ENCODE measurements at places on chromosomes 16 and 17.

GRCh38 chr16:25270577-25270976 is 12.9 kb upstream of the ZKSCAN2 start:
- DNase-seq, result no peak

DNA sequence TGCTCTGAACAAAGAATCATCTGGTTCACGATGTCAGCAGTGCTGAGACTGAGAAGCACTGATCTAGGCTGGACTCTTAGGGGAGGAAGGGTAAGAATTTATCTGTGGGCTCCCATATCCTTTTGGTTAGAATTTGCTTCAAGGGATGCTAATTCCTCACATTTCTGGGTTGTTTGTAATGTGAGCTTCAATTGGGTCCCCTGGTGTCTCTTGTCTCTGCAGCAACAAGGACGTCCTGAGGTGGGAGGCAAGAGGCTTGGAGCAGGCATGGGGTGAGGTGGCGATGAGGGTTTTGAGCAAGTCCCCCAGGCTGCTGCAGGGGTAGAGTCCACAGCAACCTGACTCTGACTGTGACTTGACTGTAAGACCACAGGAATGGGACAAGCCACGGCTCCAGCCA is 213.8 kb upstream of the NLRP1 start:
- no peak for DNase-seq

- no peak for DNase-seq
Measured at GRCh38 chr17:49989518-49989880, 5.5 kb downstream of the DLX3 start.

- DNase-seq, result no peak
Measured at GRCh38 chr16:67252609-67253497, 4.1 kb downstream of the SLC9A5 start.

GRCh38 chr17:35734396-35734795 is 3.0 kb downstream of the RASL10B start:
- no peak for DNase-seq

- no peak for DNase-seq
Measured at GRCh38 chr17:32297860-32298259, 32.2 kb downstream of the RHBDL3 start.

DNA sequence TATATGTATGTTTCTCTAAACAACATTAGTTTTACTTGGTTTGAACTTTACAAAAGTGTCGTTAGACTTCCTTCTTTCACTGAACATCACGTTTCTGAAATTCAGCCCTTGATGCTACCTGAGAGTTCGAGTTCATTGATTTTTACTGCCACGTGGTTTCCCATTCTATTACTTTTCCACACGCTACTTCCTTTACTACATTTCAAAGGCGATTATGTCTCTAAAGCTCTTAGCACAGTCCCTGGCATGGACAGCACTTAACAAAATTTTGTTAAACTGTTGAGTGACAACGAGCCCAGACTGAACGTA is 15.9 kb upstream of the ARHGAP17 start:
- DNase-seq, result no peak

DNA sequence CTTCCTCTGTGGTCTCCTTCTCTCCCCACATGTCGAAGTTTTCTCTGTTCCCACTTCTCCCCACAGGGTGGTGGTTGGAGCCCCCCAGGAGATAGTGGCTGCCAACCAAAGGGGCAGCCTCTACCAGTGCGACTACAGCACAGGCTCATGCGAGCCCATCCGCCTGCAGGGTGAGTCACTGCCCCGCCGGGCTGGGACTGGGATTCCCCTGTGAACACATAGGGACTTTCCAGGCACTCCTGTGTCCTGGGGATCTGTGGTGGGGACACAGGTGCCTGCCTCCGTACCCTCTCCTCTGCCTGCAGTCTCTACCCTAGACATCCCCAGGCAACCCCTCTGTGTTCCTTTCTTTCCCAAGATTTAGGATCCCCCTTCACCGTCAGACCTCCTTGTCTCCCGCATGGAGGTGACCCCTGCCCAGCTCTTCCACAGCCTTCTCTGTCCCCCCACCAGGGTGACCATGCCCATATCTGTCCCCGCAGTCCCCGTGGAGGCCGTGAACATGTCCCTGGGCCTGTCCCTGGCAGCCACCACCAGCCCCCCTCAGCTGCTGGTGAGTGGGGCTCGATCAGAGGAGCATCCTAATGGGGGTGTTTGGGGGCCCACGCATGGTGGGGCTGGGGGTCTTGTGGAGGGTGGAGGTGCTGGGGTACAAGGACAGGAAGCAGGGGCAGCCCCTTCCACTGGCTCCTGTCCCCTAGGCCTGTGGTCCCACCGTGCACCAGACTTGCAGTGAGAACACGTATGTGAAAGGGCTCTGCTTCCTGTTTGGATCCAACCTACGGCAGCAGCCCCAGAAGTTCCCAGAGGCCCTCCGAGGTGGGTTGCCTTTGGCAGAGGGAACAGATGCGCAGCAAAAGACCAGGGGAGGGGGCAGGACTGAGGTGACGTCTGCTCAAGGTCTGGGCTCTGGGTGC is 5.8 kb downstream of the ITGAM start:
- DNase-seq, result peak; percentile 55

DNA sequence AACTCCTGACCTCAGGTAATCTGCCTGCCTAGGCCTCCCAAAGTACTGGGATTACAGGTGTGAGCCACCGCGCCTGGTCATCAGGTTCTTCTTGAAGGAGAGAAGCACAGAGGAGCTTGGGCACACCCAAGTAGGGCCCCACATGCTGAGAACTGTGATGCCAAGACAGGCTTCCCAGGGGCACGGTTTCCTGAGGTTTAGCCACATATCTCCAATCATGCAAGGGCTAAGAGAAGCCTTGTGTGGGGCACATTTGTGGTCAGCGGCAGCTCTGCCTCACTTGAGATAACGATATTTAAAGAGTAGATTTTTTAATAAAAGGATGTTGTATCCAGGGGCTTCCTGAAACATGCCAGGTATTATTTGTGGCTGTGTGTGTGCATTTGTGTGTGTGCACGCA is 46.9 kb downstream of the CUEDC1 start:
- no peak for DNase-seq

GRCh38 chr17:45971698-45972141 is 27.3 kb upstream of the STH start:
- DNase-seq, result no peak

- DNase-seq, result peak; percentile 99
Measured at GRCh38 chr16:72093448-72094265, at the start of the genes DHX38 and TXNL4B. Gene DHX38 (plus strand): TSS chr16:72093847. CDS start chr16:72096158, 2,311 bp downstream. Gene TXNL4B (minus strand): TSS chr16:72093620. CDS start chr16:72090749, 2,871 bp downstream.

GRCh38 chr17:73349138-73349537 is 37.3 kb upstream of the CDC42EP4 start:
- no peak for DNase-seq

DNA sequence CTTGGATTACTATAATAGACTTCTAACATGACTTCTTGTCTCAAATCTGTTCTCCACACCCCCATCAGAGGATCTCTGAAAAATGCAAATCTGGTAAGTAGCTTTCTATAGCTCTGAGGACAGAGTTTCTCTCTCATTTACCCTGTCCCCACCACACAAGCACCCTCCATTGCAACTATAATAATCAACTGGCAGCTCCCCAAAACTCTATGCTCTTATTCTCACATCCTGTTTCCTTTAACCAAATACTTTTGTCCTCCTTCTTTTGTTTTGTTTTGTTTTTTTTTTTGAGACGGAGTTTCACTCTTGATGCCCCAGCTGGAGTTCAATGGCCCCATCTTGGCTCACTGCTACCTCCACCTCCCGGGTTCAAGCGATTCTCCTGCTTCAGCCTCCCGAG is 73.4 kb downstream of the HELZ start:
- DNase-seq, result no peak

DNA sequence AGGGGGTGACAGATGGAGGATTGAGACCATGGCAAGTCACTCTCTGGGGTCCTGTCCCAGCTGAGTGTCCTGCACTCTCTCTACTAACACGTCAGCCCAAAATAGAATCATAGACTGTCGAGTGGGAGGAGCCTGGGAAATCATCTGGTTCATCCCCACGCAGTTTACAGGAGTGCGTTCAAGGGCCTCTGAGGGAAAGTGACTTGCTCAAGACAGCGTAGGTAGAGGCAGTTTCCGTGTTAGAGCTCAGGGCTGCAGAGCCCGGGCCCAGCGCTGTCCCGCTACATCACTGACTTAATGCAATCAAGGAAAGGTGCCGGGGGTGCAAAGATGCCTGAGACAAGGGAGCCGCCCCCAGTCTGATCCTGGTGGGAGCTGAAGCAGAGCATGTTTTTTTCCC is 10.3 kb downstream of the GSG1L2 start:
- no peak for DNase-seq

DNA sequence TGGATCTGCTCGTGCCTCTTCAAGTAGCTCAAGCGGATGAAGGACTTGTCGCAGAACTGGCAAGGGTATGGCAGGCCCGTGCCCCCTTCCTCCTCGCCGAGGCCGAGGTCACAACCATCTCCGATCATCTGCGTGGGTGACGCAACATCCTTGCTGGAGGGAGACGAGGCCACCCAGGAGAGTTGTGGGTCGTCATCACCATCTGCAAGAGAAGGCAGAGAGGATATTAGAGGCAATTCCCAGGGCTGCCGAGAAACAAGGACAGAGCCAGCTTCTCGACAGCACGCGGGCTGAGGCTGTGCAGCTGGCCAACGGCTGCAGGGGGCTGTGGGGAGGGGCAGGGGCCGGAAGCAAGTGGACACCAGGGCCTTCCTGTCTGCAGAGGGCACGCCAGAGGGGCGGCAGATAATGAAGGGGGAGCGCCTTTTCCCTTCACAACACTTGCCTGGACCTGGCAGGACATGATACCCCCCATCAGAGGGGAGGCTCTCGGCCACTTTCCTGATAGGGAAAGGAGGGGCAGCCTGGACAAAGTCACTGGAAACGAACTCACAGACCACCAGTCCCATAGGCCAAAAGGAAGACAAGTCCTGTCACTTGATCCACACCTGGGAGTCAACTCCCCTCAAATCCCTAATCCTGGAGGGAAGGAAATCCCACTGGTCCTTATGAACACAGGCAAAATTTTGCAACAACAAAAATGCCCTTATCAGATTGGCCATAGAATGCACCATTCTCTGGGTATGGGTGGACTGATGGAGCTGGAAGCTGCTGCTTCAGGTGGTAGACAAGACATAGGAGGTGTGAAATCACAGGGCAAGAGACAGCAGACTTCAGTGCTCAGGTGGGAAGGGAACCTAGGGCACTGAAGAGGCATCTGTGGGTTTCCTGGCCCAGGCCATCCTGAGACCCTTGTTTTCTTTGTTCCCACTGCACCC is 217.0 kb downstream of the ZNF423 start:
- DNase-seq, result no peak

GRCh38 chr16:27108826-27109665 is 42.3 kb downstream of the C16orf82 start:
- DNase-seq, result no peak

DNA sequence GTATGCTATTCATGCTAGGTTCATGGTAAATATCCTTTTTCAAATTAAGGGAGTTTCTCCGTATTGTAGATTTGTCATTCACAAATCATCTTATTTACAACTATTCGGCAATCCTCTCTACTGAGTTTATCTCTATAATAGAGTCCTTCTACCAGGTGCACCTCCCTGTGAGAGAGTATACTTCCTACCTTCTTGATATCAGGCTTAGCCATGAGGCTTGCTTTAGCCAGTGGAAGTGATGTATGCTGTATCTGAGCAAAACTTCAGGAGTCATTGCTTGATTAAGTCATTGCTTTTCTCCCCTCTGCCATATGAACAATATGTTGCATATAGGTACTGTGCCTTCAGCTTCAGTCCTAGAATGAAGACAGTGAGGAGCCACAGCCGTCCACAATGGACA is 20.5 kb downstream of the NSRP1 start:
- no peak for DNase-seq

GRCh38 chr17:17792037-17792550 is 44.7 kb downstream of the SREBF1 start:
- no peak for DNase-seq

Measured in inflammatory macrophage (primary cell).